ENCODE measurements at places on chromosomes 4 and X.
A peak's percentile ranks its signal among the peaks of the same experiment; 100 is the strongest.

GRCh38 chr4:175752664-175753063 is 59.4 kb downstream of the GPM6A start:
- DNase-seq, result no peak

DNA sequence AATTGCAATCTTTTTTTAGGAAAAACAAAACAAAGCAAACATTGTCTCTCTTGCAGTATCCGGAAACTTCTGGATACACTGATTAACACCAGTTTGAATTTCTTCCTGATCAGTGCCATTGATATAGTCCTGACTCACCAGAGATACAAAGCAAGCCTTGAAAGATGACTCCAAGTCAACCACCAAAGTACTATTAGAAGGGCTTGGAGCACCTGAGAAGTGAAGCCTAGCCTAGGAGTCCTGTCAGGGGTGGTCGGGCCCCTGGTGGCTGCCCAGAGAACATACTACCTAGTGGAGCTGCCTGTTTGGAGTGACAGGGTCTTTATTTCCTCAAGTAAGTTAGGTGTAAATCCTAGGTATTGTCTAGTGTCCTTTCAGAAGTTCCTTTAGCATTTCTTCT is 593.2 kb downstream of the ZNF674 start:
- no peak for DNase-seq

DNA sequence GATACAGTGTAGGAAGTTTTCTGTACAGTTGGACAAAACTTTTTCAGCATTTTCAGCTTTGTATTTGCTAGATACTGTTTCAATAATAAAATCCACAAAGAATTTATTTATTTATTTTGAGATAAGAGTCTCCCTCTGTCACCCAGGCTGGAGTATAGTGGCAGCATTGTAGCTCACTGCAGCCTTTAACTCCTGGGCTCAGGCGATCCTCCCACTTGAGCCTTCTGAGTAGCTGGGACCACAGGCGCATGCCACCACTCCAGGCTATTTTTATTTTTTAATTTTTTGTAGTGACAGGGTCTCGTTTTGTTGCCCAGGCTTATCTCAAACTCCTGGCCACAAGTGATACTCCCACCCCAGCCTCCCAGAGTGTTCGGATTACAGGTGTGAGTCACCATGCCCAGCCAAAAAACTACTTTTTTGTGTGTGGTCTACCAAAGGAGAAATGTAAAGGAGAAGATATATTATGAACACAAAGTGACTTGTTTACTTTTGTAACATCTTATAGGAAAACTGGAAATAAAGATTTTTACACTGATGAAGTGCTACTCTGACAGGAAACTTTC is 13.0 kb upstream of the SOWAHD start:
- no peak for DNase-seq

DNA sequence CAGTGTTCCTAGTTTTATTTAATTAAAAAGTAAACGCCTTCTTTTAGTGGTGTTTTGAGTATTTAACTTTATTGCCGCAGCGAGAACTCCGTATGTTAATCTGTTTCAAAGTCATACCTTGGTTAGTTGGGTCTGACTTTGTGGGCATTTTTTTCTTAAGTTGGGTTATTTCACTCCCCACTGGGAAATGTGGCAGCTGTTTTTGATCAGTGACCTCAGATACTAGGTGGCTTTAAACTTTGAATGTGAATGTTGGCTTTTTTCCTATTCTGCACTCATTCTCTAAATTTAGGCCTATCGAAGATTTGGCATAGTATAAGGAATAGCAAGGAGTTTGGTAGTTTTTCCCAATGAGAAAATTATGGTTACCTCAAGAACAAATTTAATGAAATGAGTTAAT is 85.9 kb downstream of the FIP1L1 start:
- no peak for DNase-seq

- DNase-seq, result peak; percentile 56
Measured at GRCh38 chrX:129637217-129638109, 17.3 kb downstream of the APLN start.

DNA sequence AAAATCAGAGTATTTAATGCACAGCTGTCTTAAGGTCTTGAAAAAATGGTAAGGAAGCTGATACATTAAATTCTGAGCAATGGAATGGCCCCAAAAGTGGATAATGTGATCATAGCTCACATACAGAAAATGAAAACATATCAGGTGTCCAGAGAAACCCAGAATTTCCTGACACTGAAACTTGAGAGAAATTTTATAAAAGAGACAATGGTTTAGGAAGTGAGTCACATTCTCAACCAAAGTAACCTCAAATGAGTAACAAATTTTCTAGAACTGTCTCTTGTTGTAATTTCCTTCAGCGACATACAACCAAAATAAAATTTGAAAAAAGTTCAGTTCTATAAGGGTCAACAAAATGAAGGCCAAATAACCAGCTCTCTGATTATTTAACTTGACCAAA is 37.4 kb upstream of the PACRGL start:
- DNase-seq, result no peak

GRCh38 chrX:40855411-40855810 is 120.1 kb upstream of the MED14 start:
- no peak for DNase-seq

DNA sequence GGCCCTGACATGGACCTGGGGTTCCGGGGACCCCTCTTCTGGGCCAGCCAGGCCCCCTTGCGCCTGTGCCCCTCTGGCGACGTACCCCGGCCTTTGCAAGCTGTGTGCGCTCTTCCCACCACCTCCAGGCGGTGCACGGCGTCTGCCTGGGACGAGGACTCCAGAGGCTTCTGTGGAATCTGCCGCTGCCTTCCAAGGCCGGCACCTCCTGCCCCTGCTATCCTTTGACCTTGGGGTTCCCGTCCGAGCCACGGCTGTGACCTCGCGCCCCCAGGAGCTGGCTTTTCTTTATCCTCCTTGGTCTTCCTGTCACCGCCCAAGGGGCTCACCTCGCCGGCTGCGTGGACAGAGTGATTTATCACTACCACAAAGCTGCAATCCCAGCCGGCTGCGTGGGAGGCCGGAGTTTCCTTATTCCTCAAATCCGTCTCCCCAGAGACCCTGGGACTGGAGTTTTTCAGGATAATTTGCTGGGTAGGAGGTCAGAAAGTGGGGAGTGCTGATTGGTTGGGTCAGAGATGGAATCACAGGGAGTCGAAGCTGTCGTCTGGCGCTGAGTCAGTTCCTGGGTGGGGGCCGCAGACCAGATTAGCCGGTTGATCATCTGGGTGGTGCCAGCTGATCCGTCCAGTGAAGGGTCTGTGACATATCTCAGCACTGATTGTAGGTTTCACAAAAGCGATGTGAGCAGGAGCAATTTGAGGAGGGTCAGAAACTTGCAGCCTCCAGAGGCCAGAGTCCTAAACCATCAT is 19.8 kb upstream of the PLCXD1 start:
- DNase-seq, result no peak

- DNase-seq, result no peak
Measured at GRCh38 chr4:3122081-3122563, 47.6 kb downstream of the HTT start.

DNA sequence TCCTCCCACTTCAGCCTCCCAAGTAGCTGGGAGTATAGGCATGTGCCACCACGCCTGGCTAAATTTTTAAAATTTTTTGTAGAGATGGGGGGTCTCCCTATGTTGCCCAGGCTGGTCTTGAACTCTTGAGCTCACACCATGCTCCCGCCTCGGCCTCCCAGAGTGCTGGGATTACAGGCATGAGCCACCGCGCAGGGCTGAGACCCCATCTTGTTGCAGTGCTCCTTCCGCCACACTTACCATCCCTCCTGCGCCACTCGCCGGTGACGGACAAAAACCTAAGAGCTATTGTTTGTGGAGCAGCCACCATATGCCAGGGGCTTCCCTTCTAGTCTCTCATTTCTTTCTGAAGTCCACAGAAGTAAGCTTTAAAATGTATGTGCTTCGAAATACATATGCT is 34.5 kb downstream of the NSG1 start:
- DNase-seq, result no peak

DNA sequence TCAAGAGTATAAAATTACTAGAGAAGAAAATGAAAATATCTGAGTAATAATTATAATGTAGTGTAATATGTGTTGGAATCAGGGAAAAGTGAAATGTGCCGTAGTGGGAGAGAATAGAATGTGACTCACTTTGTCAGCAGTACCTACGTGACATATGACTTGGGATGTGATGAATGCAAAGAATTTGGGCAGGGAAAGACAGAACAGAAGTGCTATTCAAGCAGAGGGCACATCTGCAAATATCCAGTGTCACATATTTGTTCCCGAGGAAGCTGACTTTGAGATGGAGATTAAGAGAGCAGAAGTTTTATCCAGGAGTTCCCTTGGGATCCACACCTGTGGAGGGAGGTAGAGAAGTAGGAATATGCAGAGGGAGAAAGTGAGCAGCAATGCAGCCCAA is 69.3 kb upstream of the HS3ST1 start:
- DNase-seq, result no peak

Measured in D721Med (cell line).